ENCODE measurements at places on chromosomes 16 and 17.
A peak's percentile ranks its signal among the peaks of the same experiment; 100 is the strongest.

- no peak for DNase-seq
Observed at GRCh38 chr17:3761036-3761917, 37.6 kb downstream of the HASPIN start.

DNA sequence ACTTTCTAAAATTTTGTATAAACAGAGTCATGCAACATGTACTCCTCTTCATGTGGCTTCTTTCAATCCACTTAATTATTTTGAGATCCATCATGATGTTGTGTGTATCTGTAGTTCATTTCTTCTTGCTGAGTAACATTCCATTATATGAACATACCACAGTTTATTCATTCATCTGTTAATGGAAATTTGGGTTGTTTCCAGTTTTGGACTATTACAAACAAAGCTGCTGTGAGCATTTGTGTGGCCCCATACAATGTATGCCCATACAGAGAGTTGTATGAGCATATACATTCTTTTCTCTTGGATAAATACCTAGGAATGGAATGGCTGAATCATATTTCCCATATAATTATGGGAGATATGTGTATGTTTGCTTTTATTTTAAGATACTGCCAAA, 85.6 kb downstream of the CLEC16A start:
- DNase-seq, result no peak

DNA sequence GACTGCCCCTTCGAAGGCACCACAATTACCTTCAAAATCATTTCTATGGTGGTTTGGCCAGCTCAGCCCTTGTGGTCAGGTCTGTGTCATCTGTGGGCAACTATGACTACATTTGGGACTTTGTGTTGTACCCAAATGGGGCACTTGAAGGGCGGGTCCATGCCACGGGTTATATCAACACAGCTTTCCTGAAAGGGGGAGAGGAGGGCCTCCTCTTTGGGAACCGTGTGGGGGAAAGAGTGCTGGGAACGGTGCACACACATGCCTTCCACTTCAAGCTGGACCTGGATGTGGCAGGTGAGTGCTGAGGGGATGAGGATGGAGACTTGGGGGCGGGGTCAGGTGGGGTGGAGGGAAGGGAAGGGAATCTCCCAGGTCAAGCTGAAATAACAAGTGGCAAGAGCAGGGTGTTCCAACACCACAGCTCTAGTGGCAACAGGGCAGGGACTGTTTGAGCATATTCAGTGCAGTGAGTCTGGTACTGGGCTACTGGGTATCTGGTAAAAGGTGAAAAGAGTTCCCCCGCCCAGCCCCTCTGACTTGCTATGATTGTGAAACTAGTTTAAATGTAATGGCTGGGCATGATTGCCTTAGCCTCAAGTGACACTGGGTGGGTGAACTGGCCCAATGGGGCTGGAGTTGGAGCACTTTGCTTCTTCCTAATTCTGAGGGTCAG, 1.7 kb downstream of the AOC2 start:
- DNase-seq, result no peak

GRCh38 chr17:43689814-43690213, 28.1 kb upstream of the MEOX1 start:
- no peak for DNase-seq

DNA sequence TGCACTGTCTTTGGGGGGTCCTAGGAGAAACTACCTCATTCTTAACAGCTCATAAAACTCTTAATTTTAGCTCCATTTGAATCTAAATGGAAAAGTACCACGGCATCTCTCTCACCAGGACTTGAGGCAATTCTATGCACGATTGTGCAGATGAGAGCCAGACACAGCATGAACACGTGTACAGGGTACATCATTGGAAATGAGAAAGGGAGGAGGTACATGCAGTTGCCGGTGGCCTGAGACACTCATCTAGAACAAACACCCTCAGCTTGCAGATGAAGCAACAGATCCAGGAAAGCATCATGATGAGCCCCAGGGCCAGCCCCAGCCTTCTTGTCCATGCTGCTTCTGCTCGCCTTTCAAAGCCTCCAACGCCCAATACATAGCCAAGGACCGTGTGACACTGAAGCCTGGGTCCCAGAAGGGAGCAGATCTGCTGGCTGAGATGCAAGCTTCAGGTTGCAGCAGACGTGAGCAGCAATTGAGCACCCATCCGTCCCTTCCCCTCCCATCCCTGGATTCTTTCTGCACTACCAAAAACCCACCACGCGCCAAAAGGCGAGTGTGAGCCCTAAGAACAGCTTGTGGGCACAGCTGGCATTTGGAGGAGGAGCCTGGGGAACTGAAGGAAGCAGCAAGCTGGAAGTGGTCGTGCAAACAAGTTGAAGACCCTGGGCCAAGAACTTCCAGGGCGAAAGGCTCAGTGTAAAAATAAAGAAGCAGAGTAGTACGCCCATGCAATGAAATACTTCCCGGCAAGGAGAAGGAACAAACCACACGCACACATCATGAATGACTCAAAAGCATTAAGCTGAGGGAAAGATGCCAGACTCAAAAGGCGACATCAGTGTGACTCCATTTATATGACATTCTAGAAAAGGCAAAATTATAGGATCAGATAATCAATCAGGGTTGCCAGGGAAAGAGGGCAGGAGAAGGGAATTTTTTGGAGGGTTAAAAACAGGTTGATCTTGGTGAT, 7.3 kb upstream of the RCVRN start:
- peak; percentile 57 for DNase-seq
